ENCODE measurements at places on chromosomes 5 and 9.

- DNase-seq, result no peak
Measured at GRCh38 chr5:4939042-4939781, 200.9 kb upstream of the ADAMTS16 start.

DNA sequence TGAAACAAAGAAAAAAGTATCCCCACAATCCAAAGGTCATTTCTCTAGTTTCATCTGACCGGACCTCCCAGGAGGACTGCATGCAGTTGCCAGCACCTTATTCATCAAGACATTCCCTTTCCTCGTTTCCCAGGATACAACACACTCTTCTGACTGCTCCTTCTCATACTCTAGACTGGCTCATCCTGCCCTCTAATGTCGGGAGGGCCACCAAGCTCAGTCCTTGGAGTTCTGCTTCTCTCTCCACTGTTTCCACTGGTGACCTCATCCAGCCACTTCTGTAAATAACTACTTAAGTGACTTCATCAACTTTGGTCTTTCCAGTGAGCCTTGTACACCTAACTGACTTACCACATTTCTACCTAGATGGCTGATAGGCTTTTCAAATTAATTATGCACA, 179.1 kb downstream of the EPB41L4A start:
- no peak for DNase-seq

- no peak for DNase-seq
Measured at GRCh38 chr9:129309041-129309430, 131.0 kb upstream of the IER5L start.

- no peak for DNase-seq
Measured at GRCh38 chr5:72206994-72207393, 99.7 kb downstream of the MAP1B start.

DNA sequence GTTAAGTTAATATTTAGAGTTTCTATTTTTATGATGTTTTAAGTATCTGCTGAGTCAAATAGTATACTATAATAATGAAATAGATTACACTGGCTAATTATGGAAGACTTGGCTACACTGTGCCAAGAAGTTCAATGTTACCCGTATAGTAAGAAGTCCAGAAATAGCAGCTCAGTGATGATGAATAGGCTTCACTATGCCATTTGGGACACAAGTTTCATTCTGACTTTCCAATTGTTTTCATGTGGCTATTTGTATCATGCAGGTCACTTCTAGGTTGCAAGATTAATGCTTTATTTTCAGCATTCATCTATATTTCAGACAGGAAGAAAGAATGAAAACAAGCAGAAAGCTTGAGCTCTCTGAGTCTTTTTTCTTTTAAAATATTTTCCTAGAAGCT, 194.5 kb upstream of the RIOK2 start:
- no peak for DNase-seq

DNA sequence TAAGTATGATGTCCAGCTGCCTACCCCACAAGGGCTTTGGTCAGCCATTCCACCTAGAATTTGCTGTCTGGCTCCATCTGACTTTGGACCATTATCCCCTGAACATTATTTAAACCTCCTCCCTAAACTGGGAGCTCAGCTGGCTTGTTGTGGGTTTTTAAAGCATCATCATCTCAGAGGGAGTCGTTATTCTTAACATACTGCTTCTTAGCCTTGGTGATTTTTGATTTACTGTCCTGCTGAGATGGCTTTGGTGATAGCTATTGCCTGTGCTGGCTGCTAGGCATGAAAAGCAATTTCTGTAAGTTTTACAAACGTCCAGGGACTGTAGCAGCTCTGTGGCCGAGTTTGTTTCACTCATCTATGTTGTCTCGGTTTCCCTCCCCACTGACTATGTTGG, 256.1 kb downstream of the NR3C1 start:
- DNase-seq, result no peak

- DNase-seq, result no peak
Measured at GRCh38 chr5:168932400-168933189, 353.4 kb upstream of the PANK3 start.
